Fibroblast of skin of scalp (primary cell): ENCODE measurements at places on chromosomes 5 and 9.

GRCh38 chr5:44358421-44358820 lies 30.8 kb downstream of the FGF10 start:
- no peak for DNase-seq

DNA sequence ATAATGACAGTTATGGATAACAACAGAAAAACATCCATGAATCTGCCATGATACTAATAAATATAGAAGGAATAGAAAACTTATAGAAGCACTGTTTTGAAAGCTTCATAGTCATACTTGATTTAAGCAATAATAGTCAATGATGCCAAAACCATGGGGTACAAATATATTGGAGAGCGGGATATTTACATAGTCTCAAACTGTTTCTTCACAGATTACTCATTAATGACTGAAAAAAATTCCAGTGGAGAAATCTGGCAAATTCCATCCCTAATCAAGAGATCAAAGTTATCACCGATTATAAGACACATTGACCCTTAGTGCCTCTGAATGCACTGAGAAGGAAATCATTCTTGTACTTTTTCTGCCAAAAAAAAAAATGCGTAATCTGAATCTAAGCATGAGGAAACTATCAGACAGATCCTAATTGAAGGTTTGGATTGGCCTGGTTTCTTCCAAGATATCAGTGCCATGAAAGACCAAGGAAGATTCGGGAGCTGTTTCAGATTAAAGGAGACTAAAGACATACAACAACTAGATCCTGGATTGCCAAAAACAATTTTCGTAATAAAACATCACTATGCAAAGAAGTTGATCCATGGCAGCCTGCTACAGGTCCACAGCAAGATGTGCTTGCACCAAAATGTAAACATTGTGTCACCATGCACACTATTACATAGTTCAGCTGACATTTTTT lies 106.2 kb downstream of the GOLPH3 start:
- no peak for DNase-seq

DNA sequence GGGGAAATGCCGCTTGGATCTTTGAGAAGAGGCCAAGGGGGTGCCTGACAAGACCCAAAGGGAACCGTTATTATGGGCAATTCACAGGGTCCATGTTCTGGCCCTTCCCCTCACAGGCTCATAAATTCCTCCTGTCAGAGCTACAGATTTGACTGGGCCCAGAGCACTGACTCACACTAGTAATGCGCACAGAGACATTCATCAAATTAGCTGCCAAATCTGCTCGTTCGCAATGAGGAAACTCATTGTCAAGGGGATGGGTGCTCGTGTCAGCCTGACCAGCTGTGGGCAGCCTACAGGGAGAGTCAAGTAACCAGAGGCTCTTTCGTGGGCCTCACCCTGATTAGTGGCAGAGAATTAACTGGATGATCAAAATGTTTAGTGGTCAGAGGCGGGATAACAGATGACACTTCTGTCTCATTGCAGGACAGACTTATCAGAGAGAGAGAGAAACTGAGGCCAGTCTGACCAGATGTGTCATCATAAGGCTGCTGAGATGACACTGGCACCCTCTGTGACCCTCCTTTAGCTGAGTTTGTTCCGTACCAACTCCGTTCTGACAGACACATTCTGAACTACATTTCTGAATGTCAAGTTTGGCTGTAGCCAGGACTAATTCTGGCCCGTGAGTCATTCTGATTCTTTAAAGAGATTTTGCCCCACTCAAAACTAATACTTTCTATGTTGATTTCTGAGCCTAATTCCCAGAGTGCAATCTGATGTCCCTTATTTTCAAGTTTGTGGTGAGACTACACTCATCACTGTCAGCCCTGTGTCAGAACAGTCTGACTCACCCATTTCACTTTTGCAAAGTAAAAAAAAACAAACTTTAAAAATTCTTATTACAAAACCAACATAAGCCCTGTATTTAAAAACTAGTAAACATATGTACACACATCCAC lies 377.1 kb downstream of the ACTL7B start:
- peak; percentile 91 for DNase-seq

- DNase-seq, result no peak
Measured at GRCh38 chr5:96112703-96113102, 151.1 kb upstream of the ELL2 start.
